ENCODE measurements at places on chromosomes 5 and 9.

GRCh38 chr5:2591777-2592453, 159.6 kb downstream of the IRX2 start:
- no peak for DNase-seq

DNA sequence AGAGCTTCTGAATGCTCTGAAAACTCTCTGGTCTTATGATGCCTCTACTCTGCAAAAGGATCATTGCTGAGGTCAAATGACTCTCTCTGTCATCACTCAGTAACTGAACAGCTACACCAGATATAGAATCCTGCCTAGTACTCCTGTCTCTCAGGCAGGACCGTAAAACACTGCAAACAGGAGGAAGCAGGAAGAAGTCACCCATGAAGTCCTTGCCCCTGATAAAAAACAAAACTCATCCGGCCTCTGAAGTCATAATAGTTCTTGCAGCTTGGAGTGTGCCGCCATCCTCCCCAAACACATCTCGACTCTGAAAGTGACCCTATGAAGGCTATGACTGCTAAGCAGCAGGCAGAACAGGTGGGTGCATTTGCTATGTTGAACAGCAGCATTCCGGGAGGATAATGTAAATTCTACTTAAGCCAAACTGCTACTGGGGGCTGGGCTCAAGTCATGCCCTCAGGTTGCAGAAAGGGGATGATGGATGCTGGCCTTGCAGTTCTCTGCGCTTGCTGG, 81.9 kb upstream of the FAM169A start:
- no peak for DNase-seq

GRCh38 chr5:55817030-55817429, 34.1 kb upstream of the IL31RA start:
- DNase-seq, result no peak

DNA sequence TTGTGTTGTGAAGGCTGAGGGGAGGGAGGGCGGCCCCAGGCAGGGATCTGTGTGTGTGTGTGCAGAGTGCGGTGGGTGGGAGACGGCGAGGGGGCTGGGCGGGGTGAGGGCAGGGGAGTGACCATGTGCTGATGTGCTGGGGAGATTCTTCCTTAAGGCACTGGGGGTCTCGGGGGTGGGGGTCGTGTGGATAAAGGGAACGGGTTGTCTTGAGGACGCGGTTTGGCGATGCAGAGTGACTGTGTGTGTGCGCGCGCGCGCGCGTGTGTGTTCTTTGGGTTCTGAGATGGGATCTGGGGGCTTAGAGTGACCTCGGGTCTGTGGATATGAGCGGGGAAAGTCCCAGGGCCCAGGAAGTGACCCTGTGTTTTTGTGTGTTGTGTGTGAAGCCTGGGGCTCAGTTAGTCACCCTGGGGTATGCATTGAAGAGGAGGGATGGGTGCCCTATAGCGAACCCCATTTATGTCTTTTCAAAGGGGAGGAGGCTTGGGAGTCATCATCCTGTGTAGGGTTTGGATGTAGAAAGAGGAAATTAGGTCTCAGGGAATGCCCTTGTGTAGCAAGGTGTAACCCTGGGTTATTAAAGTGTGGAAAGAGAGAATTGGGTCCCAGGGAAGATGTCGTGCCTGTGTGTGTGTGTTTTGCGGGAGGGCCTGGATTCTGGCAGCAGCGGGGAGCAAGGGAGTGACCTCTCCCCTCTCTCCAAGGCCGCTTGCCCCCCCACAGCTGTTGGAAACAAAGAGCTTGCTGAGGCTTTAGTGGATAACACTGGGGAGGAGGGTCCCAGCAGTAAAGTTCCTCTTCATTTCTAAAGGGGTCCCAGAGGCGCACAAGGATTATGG, 1.4 kb downstream of the TMEFF1 start:
- DNase-seq, result peak; percentile 49

- no peak for DNase-seq
These were observed 1.4 kb downstream of the CIZ1 start for GRCh38 chr9:128190013-128190412.

GRCh38 chr9:2339416-2339815, 282.2 kb upstream of the VLDLR start:
- no peak for DNase-seq
